ENCODE measurements at places on chromosomes 12 and 14.

- no peaks in the 10 kb centered on the region for H3K36me3 ChIP-seq
- H3K27me3 ChIP-seq = no peaks in the 10 kb centered on the region
- DNase-seq = no peak
- no peak overlapping the region for H3K4me3 ChIP-seq
Measured at GRCh38 chr14:59768855-59769375, 101.7 kb downstream of the RTN1 start.

- H3K4me3 ChIP-seq = no peak overlapping the region
- H3K27me3 ChIP-seq = no peaks in the 10 kb centered on the region
- no peak overlapping the region for H3K27ac ChIP-seq
- peaks cover 2% of the 10 kb centered on the region for H3K36me3 ChIP-seq
- peaks cover 3% of the 10 kb centered on the region for H3K4me1 ChIP-seq
- DNase-seq = no peak
Measured at GRCh38 chr12:127150028-127150427, 1116.9 kb upstream of the TMEM132C start.

DNA sequence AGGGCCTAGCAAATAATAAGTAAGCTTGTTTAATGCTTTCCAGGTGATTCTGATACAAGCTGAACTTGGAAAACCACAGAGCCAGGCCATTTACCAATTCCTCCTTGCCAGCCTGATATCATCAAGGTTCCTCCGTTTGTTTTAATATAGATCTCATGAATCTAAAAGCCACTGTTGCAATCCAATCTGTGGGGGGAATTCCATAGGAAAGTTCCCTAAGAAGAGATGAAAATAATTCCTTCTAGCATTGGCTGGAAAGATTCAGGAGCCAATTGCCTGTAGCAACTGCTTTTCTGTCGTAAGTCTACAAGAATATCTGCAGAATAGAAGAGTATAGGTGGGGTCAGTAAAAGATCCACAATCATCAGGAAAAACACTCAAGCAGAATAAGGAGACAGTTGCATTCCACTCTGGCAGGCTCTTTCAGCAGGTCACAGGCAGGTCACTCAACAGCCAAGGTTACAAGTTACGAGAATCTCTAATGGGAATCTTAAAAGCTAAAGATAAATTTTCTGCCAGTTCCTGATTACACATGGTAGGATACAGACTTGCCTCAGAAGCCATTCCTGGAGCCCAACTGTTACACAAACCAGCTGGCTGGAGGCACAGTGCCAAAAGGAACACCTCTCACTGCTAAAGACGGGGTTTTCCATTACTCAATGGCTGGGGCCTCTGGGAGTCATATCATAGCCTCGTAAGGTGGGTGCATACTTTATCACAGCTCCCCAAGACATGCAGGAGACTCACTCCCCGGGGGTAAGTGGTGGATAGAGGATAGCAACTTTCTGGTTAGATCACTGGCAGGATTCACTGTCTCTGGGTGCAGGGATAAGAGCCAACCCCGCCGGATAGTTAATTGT is 43.6 kb downstream of the FGD6 start:
- no peak overlapping the region for H3K4me3 ChIP-seq
- no peaks in the 10 kb centered on the region for H3K36me3 ChIP-seq
- H3K27ac ChIP-seq = no peak overlapping the region
- H3K27me3 ChIP-seq = no peaks in the 10 kb centered on the region
- H3K4me1 ChIP-seq = no peaks in the 10 kb centered on the region

DNA sequence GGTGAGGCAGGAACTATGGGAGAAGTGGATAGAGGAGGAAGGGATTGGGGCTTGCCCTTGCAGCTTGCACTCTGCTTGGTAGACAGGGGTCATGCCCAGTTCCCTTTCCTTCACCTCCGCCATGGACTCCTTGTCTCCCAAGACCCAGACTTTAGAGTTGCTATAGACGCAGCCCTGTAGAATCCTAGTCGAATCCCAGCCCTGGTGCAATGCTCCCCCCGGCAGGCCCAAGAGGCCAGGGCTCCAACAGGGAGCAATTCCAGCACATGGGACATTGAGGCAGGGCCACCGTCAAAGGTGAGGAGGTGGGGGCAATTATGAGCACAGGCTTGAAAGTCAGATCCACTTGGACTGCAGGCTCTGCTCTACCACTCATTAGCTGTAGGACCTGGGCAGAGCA is 29.5 kb upstream of the BCDIN3D start:
- no peak overlapping the region for H3K27ac ChIP-seq
- no peak for DNase-seq
- H3K4me1 ChIP-seq = no peaks in the 10 kb centered on the region
- H3K36me3 ChIP-seq = no peaks in the 10 kb centered on the region
- no peak overlapping the region for H3K4me3 ChIP-seq
- H3K27me3 ChIP-seq = no peaks in the 10 kb centered on the region

- H3K27me3 ChIP-seq = no peaks in the 10 kb centered on the region
- no peak overlapping the region for H3K27ac ChIP-seq
- H3K36me3 ChIP-seq = no peaks in the 10 kb centered on the region
- H3K4me1 ChIP-seq = no peaks in the 10 kb centered on the region
Measured at GRCh38 chr12:93722835-93723567, 45.8 kb downstream of the CRADD start.

GRCh38 chr14:75907756-75908359 is 73.9 kb downstream of the TGFB3 start:
- no peaks in the 10 kb centered on the region for H3K36me3 ChIP-seq
- H3K27me3 ChIP-seq = no peaks in the 10 kb centered on the region
- H3K27ac ChIP-seq = no peak overlapping the region
- H3K4me3 ChIP-seq = no peak overlapping the region
- DNase-seq = no peak

GRCh38 chr14:68282479-68283377 is 463.1 kb downstream of the RAD51B start:
- H3K36me3 ChIP-seq = no peaks in the 10 kb centered on the region
- no peak for DNase-seq
- no peak overlapping the region for H3K4me3 ChIP-seq
- H3K27me3 ChIP-seq = no peaks in the 10 kb centered on the region

DNA sequence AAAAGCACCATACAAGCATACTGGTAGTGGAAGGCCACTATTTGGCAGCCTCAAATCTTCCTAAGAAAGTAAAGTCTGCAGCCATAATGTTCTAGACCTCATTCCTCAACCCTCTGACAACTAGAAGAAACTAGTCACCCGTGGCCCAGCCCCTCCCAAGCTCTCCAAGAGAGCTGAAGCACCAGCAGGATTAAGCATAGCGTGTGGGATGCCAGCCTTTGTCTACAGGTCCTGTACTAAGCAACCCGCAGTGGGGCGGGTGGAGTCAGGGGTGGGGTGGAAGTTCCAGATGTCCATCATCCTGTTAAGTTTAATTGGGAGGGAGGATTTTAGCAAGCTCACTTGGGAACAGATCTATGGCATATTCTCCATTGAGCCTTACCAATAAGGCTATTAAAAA is 14.2 kb downstream of the SLC11A2 start:
- no peaks in the 10 kb centered on the region for H3K27me3 ChIP-seq
- H3K4me3 ChIP-seq = no peak overlapping the region
- DNase-seq = no peak
- peaks cover 2% of the 10 kb centered on the region for H3K36me3 ChIP-seq
- H3K27ac ChIP-seq = no peak overlapping the region

DNA sequence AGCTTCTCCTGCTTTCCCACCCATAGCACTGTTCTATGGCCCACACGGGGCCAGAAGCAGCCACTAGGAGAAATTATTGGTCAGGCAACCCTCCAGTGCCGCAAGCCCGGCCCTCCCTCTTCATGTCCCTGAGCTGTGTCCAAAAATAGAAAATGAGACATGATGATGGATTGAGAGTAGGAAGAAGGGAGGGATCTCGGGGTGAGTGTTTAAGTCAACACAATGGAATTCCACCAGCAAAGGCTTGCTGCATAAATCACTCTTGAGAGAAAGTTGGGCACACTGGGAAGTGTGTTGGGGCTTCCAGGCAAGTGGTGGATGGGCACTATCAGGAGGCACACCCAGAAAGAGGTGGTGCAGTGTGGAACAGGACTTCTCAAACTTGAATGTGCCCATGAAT is 94.2 kb downstream of the LLPH start:
- H3K4me1 ChIP-seq = no peaks in the 10 kb centered on the region
- no peak overlapping the region for H3K4me3 ChIP-seq
- H3K27me3 ChIP-seq = no peaks in the 10 kb centered on the region
- H3K36me3 ChIP-seq = no peaks in the 10 kb centered on the region

- no peak overlapping the region for H3K27ac ChIP-seq
- no peak overlapping the region for H3K4me3 ChIP-seq
- DNase-seq = no peak
- no peaks in the 10 kb centered on the region for H3K4me1 ChIP-seq
Measured at GRCh38 chr12:91529829-91530228, 347.2 kb upstream of the DCN start.

DNA sequence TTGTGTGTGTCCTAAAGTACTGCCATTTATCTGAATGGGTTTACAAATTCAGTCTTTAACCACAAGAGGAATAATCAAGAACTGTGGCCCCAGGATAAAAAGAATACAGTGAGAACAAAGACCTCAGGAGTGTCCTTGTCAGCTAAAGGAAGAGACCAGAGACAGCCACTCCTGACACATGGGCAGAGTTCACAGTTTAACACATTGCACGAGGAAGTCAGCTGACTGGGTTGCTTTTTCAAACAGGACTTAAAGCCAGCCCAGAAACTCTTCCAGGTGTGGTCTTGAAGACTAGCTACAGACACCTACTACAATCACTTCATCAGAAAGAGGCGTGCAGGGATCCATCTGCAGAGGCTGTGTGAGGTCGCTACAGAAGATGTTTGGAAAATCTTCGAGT is 42.8 kb downstream of the GNS start:
- no peak overlapping the region for H3K27ac ChIP-seq
- DNase-seq = no peak
- no peaks in the 10 kb centered on the region for H3K4me1 ChIP-seq
- H3K36me3 ChIP-seq = peaks cover 2% of the 10 kb centered on the region
- no peak overlapping the region for H3K4me3 ChIP-seq
- H3K27me3 ChIP-seq = no peaks in the 10 kb centered on the region

DNA sequence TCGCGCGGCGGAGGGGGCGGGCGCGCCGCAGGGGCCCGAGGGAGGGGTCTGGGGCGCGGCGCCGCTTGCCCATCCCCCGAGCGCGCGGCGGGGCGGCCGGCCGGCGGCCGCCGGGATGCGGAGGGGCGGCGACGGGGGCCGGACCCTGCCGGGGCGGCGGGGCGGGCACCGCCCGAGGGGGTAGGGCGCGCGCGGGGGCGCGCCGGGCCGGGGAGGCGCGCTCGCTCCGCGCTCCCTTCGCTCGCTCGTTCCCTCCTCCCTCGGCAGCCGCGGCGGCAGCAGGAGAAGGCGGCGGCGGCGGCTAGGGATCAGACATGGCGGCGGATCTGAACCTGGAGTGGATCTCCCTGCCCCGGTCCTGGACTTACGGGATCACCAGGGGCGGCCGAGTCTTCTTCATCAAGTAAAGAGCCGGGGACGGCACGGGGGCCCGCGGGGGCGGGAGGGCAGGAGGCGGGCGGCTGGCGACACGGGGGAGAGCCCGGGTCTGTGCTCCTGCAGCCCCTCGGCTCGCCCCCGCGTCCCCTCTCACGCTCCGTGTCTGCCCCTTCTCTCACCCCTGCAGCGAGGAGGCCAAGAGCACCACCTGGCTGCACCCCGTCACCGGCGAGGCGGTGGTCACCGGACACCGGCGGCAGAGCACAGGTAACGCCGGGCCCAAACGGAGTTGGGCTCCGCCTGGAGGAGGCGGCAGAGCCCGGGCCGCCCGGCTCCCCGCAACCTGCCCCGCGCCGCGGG is at the start of gene PLEKHA5:
PLEKHA5 (plus strand) TSS at position 248 of the 738 bp plus-strand sequence; CDS start at position 315, 67 bp downstream.
- H3K4me3 ChIP-seq = peak within 1 kb of the TSS; percentile 91
- DNase-seq = no peak
- H3K27me3 ChIP-seq = no peaks in the 10 kb centered on the region
- H3K36me3 ChIP-seq = no peaks in the 10 kb centered on the region

DNA sequence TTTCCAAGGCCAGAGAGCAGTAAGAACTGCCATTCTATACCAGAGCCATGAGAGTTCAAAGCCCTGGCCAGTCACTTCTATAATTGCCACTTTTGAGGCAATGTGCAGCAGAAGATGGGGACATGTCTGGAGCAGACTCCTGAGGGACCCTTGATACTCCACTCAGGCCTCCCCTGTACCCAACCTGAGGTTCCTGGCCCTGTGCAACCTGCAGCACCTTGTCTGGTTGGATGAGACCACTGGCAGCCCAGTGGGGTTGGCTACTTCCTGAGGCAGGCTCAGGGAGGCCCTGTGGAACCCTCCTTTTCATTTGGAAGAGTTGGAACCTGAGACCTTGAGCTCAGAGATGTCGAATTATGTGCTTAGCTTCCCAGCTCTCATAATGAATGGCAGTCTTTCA is 54.4 kb downstream of the GALNT16 start:
- H3K27ac ChIP-seq = no peak overlapping the region
- H3K36me3 ChIP-seq = no peaks in the 10 kb centered on the region
- H3K27me3 ChIP-seq = no peaks in the 10 kb centered on the region
- 0 out of 2 replicates have a peak, but pooled peaks cover 2% of the 10 kb centered on the region for H3K4me1 ChIP-seq
- no peak for DNase-seq

DNA sequence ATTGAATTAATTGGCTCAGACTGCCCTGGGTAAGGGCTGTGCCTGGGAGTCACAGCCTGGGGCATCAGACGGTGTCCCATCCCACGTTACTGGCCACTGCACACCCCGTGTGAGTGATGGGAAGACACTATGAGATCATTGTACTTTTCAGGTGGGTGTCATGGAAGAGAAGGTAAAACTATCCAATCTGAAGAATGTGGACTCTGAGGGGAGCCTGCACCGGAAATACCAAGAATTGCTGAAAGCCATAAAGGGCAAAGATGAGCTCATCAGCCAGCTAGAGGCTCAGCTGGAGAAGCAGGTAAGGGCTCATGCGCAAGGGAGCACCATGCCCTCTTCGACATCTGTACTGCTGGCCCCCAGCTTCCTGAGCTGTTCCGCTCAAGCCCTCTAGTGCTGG is 24.0 kb downstream of the PLEKHH1 start:
- H3K27me3 ChIP-seq = no peaks in the 10 kb centered on the region
- no peaks in the 10 kb centered on the region for H3K4me1 ChIP-seq
- DNase-seq = no peak
- H3K4me3 ChIP-seq = no peak overlapping the region

- H3K36me3 ChIP-seq = no peaks in the 10 kb centered on the region
- no peak overlapping the region for H3K27ac ChIP-seq
- no peak for DNase-seq
- H3K27me3 ChIP-seq = peaks cover 2% of the 10 kb centered on the region
- H3K4me3 ChIP-seq = no peak overlapping the region
- no peaks in the 10 kb centered on the region for H3K4me1 ChIP-seq
Measured at GRCh38 chr14:100031506-100032281, 33.5 kb upstream of the EVL start.

DNA sequence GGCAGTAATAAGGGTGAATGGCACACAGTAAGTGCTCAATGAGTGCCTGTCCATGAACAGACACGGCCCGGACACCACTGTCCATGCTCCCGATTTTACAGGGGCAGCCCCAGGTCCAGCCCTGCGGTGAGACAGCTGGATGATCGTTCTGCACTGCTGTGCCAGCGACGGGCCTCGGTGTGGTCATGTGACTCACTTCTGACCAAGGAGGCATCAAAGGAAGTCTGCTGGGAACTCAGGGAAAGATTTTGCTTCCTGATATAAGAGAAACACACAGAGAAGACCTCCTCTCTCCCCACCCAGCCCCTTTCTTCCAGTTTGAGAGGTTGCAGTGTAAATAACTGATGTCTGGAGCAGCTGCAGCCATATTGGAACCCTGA is 126.6 kb downstream of the SCARB1 start:
- no peaks in the 10 kb centered on the region for H3K4me1 ChIP-seq
- H3K36me3 ChIP-seq = no peaks in the 10 kb centered on the region
- no peak overlapping the region for H3K27ac ChIP-seq
